ENCODE measurements at places on chromosomes 2 and 18.

- DNase-seq, result no peak
These were observed 3.1 kb upstream of the ZCCHC2 start for GRCh38 chr18:62519684-62520083.

- DNase-seq, result no peak
These were observed 9.0 kb downstream of the CCDC68 start for GRCh38 chr18:54950221-54950620.

GRCh38 chr2:15299904-15300520, 261.1 kb downstream of the NBAS start:
- no peak for DNase-seq

DNA sequence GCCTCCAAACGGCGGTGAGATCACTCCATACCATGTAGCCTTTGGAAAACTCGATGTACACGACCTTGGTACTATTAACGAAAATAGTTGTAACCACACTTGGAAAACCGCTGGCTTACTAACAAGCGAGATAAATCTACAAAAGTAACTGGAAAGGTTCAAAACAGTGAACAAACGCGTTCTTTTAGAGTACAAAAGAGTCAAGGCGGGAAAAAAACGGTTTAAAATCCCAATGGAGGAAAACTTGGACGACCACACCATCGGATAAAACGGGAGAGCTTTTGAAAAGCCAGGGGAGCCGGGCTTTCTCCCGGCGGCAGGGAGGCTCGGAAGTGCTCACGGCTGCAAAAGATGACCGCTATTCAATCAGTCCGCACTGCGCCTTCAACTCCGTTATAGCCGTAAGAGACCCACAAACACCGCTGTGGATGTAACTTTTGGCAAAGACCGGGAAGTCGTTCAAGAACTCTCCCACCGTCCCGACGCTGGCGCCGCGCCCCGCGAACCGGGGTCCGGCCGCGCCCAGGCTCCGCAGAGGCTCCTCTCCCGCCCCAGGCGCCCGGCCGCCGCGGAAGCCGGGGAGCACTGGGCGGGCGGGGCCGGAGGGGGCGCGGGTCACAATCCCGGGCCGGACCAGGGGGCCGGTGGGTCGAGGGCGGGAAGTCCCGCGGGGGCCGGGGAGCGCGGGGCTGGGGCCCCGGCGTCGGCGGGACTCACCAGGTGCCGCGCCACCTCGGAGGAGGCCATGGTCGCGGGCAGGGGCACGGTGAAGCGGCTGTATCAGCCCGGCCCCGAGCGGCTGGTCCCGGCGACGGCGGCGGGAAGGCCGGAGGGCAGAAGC, 465 bp downstream of the SEPTIN10 start:
- DNase-seq, result no peak

DNA sequence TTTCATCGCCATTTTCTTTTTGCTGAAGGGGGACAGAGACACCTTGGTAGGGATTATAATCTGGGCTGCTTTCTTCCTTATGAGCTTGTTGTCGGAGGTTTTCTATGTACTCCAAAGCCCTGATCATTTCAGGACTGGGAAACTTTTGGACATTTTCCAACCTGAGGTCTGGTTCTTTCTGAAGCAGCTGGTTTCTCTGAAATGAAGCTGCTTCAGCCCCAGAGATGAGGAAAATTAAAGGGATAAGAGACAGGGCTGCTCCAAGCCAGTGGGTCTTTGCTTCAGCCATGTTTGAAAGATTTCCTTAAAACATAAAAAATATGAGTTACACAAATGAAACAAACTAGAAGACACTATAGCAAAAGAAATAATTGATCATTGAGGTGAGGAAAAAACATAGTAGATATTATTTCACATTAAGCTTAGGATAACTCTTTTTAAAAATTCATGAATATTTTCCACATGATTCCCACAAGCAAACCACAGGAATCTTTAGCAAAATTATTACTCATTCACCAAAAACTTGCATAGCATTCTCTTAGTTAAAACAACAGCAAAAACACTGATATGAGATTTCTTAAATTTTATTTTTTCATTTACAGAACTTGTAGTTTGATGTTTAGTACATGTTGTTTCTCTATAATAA, 3.0 kb downstream of the SCG2 start:
- no peak for DNase-seq

DNA sequence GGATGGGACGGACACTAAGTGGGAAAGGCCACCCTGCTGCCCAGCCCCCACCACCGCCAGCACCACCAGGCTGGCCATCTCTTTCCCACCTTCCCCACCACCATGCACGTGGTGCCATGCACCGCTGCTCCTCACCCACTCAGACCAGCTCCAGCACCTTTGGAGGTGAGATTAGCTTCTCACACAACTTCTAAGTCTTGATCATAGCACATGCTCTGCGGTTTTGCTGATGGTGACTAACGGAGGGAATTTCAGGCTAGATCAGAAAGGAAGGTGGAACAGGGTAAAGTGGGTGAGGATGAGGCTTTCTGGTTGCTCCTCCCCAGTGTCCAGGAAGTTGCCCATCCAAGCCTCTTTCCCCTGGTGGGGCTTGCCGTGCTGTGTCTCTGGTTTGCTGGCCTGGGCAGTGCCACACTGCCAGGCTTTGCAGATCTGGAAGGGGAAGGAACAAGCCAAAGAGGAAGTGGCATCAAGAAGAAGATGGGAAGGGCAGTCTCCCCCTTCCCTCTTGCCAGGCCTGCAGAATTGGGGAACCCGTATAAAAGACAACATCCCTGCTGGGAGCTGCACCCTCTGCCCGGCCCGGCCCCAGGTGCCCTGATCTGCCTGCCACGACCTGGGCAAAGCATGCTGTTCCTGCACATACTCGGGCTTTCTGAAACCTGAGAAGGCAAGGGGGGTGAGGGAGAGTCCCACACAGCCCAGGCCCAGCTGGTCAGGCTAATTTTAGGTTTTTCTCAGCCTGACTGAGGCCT, 44.3 kb upstream of the CAB39 start:
- no peak for DNase-seq

DNA sequence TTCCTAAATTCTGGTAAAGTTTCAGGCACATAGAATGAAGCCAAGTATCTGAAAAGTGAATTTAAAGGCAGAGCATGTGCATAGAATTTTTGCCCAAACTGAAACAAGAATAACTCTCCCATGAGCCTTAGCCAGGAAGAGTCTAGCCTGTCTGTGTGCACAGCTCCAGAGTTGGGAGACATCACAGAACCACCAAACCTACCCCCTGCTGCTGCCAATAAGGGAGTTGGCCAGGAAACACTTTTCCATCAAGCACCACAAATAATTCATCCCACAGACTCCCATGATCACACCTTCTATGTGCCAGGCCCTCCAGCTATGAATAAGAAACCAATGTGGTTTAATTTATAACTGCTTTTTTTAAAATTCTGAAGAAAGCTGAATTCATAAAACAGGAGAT, 27.0 kb downstream of the OSR1 start:
- no peak for DNase-seq

DNA sequence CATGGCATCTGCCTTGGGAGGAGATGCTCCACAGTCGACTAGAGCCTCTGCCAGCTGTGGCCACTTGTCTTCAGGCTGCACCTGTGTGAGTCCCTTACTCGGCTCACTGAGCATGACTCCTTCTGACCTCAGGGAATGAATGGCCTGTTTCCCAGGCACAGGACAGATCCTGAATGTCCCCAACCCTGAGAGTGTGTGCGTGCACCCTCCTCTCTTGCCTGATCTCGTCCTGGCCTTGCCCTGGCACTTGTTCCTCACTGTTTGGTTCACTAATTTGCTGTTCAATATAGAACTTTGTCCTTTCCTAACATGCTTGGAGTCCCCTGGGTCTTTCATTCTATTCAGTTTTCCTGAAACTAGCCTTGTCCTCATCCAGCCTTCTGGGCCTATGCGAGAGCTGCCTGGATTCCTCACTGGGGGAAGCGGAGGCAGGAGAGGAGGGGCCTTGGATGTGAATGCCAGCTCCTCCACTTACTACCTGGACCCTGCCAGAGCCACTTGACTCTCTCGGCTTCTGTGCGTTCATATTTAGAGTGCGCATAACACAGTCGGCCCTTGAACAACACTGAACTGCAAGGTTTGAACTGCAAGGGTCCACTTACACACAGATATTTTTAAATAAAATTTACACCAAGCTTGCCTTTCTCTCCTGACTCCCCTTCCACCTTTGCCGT, 184.8 kb downstream of the ACKR3 start:
- DNase-seq, result no peak

GRCh38 chr2:155368934-155369333, 670.4 kb downstream of the KCNJ3 start:
- DNase-seq, result no peak

Measured in stimulated activated CD8-positive, alpha-beta memory T cell treated with anti-CD3 and anti-CD28 coated beads, Interleukin-7, amount 100 ng/mL, for 24 hours (primary cell).